Left colon (tissue), 2 donors: ENCODE measurements at places on chromosomes 3 and 15.
A peak's percentile ranks its signal among the peaks of the same experiment; 100 is the strongest.

DNA sequence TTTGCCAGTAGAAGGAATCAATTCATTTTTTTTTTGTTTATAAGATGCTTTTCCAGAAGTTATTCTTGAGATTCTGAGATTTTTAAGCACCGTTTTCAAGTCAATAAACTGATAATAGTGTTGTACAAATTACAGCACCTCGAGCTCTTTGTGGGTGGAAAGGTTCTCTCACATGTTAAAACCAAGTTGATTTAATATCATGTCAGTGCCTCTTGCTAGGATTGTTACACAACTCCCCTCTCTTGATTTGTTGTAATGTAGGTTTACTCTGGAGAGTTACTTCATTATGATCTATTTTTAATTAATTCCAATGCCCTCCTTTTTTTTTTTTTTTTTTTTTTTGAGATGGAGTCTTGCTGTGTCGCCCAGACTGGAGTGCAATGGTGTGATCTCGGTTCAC, 25.8 kb upstream of the UBXN7 start:
- no peak for DNase-seq

DNA sequence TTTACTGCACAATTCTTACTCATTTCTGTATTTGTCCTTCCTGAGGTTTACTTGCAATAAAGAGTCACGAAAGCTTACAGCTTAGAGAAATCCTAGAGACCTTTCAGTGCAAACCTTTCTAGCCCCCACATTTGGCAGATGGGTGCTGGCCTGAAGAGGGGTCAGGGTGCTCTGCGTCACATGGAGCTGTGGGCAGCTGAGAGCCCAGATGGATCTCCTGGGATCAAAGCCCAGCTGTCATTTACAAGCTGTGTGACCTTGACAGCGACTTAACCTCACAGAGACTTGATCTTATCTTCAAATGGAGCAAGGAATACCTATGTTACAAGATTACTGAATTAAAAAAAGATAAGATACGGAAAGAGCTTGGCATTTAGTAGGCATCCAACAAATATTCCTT, 24.0 kb upstream of the RAF1 start:
- DNase-seq: no peak

- no peak for DNase-seq
Measured at GRCh38 chr3:170010498-170010897, 27.3 kb upstream of the GPR160 start.

- DNase-seq: no peak
Measured at GRCh38 chr15:90015294-90015693, 14.2 kb downstream of the ZNF710 start.

GRCh38 chr3:10281951-10282350, 10.8 kb downstream of the GHRL start:
- no peak for DNase-seq

GRCh38 chr3:166279636-166280035, 442.4 kb upstream of the BCHE start:
- no peak for DNase-seq

- no peak for DNase-seq
Measured at GRCh38 chr15:80931721-80932512, 57.7 kb downstream of the MESD start.

DNA sequence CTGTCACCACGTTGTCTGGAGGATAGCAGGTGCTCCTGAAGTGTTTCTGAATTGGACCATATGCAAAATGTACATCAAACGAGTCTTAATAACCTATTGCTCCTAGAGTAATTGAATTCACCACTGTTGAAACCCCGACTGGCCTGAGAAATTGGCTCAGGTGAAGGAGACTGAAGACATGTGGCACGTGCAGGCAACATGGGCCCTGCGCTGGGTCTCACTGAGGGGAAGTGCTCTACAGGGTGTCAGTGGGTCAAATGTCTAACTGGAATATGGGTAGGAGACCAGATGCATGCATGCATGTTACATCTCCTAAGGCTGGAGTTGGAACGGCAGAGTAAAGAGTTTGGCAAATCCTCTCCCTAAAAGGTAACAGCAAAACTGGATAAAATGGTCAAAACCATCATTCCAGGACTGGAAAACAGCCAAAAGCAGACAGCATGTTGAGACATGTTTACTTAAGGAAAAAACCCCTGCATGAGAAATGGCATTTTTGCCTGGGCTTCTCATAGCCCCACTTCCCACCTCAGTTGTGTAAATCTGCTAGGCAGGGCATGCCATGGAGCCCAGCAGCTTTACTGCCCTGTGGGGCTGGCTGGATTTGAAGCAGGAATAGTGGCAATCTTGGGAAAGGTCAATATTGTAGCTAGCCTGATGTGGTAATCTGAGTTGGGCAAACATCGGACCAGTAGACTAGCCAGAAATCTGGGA, 131.3 kb downstream of the TJP1 start:
- no peak for DNase-seq

DNA sequence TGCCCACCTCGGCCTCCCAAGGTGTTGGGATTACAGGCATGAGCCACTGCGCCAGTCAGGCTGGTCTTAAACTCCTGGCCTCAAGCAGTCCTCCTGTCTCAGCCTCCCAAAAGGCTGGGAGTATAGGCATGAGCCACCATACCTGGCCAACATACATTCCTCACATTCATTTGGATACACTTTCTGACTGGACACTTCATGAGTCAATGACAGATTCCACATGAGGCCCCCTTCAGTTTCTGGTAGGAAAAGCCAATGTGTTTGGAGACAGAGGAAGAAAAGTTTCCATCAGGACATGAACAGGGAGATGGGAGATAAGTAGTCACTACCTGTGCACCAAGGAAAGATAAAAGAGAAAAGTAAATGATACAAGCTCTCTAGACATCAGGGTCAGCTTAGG, 49.4 kb upstream of the GSK3B start:
- DNase-seq: no peak

DNA sequence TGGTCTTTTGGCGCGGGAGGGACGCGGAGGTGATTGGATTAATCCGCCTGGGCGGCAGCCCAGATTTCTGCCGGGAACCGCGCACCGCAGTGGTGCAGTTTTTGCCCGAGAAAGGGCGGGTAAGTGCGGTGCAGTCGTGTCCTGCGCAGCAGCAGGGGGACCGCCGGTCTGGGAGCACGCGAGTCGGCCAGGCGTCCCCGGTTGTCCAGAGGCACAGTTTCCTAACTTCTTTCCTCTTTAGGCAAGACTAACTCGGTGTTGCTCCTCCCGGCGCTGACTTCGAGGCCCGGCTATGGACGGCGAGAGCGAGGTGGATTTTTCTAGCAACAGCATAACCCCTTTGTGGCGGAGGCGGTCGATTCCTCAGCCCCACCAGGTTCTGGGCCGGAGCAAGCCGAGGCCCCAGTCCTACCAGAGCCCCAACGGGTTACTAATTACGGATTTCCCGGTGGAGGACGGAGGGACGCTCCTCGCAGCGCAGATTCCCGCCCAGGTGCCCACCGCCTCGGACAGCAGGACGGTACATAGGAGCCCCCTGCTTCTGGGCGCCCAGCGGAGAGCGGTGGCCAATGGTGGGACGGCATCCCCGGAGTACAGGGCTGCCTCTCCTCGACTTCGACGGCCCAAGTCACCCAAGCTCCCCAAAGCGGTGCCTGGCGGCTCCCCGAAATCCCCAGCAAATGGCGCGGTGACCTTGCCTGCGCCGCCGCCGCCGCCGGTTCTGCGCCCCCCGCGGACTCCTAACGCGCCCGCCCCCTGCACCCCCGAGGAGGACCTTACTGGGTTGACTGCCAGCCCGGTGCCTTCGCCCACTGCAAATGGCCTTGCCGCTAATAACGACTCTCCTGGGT, 736 bp downstream of the ARHGEF26 start:
- DNase-seq: peak; percentile 40

GRCh38 chr15:68192804-68193486, 12.2 kb downstream of the CALML4 start:
- no peak for DNase-seq

DNA sequence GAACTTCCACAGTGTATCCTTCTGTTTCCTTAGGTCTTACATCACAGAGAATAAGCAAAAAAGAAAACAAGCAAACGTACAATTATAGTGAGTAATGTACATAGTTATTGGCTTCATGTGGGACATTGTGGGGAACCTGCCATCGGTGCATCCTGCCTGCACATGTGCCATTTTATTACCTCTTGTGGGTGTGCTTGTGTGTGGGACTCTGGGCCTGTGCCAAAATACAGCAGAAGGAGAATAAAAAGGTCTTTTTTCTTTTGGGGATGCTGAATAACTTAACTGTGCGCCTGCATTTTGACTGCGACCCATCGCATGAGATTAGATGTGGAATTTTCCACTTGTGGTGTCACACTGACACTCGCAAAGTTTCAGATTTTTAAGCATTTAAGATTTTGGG, 169.6 kb upstream of the DCBLD2 start:
- DNase-seq: no peak

- no peak for DNase-seq
Measured at GRCh38 chr15:91854639-91854990, 1.1 kb downstream of the SLCO3A1 start.

DNA sequence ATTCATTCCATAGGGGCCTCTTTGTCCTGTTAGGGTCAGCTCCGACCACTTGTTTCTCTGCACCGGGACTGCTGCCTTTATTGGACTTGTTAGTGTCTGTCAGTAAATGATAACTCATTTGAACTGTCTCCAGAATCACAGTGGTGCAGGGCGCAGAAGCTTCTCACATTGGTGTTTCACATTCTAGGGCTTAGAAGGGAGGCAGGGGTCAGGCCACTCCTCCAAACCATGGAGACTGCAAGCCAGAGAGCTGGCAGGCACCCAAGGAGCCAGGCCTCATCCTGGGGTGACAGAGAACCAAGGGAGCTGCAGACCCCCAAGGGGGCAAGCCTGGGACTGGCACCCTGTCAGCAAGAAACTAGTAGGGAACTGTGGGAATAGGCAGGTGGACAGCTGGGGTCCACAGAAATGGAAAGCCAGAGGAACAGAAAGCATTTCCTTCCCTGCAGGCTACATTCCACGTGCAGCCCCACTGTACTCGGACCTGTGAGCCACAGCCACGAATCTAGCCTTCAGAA, 49.1 kb downstream of the CCNL1 start:
- DNase-seq: no peak

GRCh38 chr15:64717735-64718495, 57.5 kb downstream of the RBPMS2 start:
- DNase-seq: no peak

DNA sequence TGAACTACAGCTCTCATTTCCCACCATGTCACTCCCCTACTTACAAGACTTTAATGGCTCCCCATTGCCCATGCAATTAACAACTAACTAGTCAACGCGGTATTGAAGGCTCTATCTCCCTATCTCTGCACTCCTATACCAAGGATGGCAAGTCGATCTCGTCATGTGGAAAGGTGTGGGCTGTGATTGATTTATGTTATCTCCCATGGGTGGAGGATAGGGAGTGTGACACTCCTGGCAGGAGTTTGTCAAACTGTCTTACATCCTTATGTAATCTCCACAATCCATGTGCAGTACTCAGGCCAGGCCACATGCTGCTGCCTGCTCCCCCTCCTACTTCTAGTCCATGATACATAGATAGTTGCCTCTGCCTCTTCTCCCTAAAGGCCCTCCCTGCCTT, 3.2 kb upstream of the RORA start:
- DNase-seq: no peak
